ENCODE measurements at places on chromosomes 3 and 15.
A peak's percentile ranks its signal among the peaks of the same experiment; 100 is the strongest.

DNA sequence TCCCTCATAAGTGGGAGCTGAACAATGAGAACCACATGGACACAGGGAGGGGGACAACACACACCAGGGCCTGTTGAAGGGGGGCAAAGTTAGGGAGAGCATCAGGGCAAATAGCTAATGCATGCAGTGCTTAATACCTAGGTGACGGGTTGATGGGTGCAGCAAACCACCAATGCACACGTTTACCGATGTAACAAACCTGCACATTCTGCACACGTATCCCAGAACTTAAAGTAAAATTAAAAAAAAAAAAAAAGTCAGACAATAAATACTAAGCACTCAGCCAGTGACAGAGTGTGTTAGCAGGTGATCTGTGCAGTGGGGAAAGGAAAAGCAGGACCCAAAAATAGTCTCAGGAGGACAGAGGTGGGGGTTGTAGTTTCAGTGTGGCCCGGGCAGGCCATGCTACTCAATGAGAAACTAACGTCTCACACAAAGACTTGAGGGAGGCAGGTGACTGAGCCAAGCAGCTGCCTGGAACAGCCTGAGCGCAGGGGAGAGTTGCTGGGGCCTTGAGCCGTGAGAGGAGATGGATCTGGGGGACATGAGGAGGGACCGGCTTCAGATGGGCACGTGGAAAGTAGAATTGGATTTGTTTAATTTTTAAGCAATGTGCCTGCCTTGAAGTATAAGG, 18.4 kb downstream of the ANKDD1A start:
- no peak for DNase-seq

- DNase-seq, result no peak
Measured at GRCh38 chr3:55501905-55502304, 14.8 kb upstream of the WNT5A start.

GRCh38 chr15:70153921-70154717, 56.4 kb upstream of the TLE3 start:
- DNase-seq, result no peak

DNA sequence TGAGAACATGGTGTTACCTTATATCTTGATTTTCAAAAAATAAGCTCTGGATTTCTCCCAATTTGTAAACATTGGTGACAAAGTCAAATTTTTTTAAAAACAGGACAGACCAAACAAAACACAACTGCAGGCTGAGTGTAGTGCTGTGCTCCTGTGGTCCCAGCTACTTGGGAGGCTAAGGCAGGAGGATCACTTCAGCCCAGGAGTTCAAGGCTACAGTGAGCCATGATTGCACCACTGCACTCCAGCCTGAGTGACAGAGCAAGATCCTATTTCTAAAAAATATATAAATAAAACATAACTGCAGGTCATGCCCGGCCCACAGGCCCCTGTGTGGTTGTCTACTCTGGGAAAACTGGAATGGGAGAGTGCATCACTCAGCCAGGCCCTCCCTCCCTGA, 4.0 kb upstream of the ZXDC start:
- no peak for DNase-seq

DNA sequence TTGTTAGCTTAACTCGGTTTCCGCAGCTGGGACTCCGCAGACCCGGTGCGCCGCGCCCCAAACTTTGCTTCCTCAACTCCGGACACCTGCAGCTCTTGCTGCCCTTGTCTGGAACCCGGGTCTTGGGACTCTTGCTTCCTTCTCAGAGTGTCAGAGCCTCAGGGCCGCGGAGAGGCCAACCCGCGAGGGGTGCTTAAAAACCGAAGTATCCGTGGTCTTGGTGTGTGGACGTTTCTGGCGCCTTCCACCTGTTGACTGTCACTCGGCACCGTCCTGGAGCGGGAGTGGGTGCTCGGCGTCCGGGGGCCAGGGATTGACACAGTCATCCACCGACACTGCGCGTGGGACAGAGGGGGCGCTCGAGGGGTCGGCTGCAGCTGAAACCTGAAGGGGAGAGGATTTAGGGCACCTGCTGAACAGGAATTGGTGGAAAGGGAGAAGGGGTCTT, 386 bp downstream of the SQOR start:
- peak; percentile 39 for DNase-seq

DNA sequence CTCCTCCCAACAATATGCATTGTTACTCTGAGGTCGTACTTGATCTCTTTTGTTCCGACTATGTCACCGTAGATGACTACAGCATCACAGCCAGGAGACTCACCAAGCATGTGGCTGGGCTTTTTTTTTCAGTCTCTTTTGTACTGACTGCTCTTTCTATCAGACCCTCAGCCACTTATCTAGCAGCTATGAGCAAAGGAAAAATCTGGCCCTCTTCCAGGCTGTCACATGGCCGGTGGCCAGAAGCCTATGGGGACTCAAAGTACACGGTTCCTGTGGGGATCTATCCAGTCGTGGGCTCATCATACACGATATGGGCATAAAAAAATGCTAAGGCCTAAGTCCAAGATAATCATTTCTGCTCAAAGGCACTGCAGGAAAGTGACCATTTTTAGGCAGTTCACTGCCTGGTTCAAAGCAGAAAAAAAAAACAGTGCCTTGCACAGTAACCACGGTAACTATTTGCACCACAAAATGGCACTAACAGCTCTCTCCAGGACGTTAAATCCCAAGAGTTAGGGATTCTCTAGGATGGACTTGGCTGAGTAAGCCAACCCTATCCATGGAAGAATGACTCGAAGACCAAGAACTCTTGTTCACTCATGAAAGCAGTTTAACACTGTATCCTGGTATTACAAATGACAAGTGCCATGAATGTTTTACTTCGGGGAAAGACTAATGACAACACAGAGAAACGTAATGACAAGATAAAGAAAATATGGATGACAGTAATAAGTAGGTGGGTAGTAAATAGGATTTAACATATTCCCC, 50.3 kb downstream of the SHQ1 start:
- no peak for DNase-seq

- DNase-seq, result no peak
Measured at GRCh38 chr15:79243723-79244122, 38.8 kb upstream of the ANKRD34C start.

DNA sequence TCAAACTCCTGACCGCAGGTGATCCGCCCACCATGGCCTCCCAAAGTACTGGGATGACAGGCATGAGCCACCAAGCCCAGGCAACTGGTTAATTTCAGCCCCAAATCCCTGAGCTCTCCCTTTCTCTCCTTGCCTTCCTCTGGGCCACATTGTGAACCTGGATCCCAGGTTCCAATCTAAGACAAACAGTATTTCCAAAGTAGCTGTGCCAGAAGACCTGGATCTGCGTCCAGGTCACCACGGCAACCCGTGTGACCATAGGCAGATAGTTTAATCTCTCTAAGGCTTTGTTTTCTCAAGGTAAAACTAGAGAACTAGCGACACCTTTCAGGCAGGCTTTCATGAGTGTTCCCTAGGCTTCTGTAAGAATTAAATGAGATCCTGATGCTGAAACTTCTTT, 5.9 kb upstream of the RBPMS2 start:
- DNase-seq, result no peak

- no peak for DNase-seq
Measured at GRCh38 chr3:23435318-23435717, 232.2 kb downstream of the UBE2E2 start.

Data from stimulated activated CD8-positive, alpha-beta memory T cell treated with anti-CD3 and anti-CD28 coated beads, Interleukin-2, amount 100 ng/mL, for 1 hour (primary cell).